CD4-positive, alpha-beta T cell (primary cell): ENCODE measurements at places on chromosomes 7 and 10. TPM values are rescaled to one million over a fixed set of nuclear protein-coding genes. Genes with fewer than 3 reads are reported as not detected.

GRCh38 chr10:130615457-130615856 lies 479.3 kb downstream of the GLRX3 start:
- no peak for DNase-seq

DNA sequence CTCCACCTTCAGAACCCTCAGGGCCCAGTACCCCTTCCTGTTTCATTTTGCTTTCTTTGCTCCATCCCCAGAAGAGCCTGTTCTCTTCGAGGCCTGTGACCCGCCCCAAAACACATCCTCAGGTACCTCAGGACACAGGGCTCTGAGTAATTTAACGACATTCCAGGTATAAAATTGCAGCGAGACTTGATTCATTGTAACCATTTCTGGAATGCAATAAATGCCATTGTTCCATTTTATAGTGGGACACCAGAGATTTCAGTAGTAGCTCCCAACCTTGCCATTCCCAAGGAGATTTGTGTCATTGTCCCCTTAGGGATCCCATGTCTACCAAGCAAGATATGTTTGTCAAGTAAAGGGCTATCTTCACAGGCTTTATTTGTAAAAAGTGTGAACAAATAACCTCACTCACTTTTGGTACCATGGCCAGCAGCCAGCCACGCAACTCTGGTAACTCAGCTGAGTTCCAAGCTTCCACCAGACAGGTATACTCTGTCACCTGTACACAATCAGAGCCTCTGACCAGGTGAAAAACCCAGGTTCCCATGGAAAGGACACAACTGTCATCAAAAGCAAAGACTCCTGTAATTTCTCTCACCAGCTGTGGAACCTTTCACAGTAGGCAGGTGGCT lies 441.3 kb downstream of the PLXNA4 start:
- no peak for DNase-seq

- DNase-seq: no peak
These were observed 10.7 kb downstream of the HECTD2 start for GRCh38 chr10:91420868-91421267.

GRCh38 chr7:105613611-105614330 lies 32.5 kb upstream of the EFCAB10 start:
- DNase-seq: no peak

Gene GPR141
- total RNA-seq: not detected

GRCh38 chr10:17037910-17038309 lies 91.7 kb downstream of the CUBN start:
- no peak for DNase-seq

DNA sequence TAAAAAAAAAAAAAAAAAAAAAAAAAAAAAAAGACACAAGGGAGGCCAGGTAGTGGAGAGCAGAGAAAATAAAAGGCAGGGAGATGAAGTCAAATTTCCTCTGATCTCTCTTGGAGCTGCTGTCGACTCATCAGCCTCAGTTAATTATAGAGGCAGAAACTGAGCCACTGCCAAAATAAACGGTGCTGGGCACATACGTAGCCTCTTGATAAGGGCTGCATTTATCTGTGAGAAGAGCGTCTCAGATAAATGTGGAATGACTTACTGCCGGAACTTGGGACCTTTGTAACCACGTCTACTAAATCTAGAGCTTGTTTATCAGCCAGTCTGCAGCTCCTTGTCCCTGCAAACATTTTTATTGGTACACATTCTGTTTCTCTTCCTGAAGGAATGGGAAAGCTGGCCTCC lies 162.3 kb downstream of the BAMBI start:
- DNase-seq: no peak

DNA sequence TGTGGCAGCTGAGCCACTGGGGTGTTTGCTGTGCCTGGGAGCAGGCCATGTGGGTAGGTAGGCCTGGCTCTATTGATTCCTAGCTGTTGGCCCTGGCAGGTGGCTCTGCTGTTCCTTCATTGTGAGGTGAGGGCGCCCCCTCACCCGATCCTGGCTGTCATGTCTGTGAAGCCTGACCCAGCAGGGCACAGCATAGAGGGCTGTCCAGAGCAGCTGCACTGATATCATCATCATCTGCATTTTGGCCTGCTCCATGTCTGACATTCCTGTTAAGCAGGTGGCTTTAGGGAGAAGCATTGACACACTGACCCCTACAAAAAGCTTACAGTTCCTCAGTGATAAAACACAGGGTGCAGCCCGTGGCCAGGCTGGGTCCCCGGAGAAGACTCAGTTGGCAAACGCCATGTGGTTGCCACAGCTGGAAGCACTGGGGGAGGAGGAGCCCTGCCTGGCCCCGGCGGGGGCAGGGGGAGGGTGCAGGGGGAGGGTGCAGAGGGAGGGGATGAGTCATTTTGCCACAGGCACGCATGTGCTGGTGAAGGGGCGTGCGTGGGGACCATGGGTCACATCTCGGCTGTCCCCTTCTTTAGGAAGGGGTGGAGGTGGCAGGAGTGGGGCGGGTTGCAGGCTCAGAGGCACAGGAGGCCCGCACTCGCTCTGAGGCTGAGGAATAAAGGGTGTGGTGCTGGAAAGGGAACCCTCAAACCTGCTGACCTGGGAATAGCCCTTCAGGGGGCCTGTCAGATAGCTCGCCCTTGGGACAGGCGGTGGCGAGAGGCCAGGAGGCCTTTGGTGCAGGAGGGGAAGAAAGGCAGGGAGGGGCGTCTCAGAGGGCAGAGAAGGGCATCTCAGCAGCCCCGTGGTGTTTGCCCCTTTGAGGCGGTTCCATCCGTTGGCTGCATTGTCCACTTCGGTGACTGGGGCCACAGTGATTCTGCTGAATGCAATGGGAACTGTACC lies 31.6 kb downstream of the IKZF1 start:
- DNase-seq: peak; percentile 85

Gene MEOX2
- total RNA-seq: not detected

DNA sequence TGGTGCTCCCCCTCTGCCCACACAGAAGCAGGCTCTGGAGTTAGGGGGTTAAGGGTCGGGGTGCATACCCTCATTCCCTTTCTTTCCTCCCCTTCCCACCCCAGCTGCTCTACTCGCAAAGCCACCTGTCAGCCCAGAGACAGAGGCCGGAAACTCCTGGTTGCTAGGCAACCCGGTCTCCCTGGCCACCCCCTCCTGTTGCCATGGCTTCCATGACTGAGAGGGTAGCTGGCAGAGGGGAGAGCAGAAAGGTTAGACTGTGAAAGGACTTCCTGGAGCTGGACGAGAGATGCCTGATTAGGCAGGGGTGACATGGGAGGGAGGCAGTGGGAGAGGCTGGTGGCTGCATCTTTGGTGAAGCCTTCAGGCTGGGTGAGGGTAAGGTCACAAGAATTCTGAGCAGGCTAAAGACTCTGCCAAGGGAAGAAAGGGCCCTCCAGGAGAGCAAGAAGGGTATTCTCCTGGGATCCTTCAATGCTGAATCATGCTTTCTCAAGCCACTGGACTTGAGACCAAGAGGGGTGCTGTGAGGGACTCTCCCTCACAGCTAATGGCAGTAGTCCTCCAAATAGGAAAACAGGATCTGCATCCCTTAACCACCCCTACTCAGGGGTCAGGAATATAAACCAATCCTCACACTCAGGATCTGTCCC lies 5.4 kb downstream of the PSD start:
- no peak for DNase-seq

DNA sequence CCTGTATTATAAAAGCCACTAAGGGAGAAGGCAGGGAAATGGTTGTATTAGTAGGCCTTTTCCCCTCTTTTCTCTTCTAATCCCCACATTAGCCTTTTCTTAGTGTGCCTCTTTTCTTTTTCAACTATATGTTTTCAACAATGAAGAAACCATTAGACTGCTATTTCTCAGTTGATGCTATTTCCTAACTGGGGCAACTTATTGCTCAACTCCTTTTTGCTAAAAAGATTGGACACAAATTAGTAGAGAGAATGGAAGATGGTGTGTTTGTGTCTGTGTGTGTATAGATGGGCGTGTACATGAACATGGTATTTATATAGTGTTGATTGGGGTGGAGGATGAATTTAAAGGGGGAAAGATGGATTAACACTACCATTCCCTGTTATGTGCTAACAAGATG lies 28.4 kb downstream of the TBC1D12 start:
- DNase-seq: no peak

- no peak for DNase-seq
These were observed 77.6 kb downstream of the GALNT11 start for GRCh38 chr7:152103066-152103465.

DNA sequence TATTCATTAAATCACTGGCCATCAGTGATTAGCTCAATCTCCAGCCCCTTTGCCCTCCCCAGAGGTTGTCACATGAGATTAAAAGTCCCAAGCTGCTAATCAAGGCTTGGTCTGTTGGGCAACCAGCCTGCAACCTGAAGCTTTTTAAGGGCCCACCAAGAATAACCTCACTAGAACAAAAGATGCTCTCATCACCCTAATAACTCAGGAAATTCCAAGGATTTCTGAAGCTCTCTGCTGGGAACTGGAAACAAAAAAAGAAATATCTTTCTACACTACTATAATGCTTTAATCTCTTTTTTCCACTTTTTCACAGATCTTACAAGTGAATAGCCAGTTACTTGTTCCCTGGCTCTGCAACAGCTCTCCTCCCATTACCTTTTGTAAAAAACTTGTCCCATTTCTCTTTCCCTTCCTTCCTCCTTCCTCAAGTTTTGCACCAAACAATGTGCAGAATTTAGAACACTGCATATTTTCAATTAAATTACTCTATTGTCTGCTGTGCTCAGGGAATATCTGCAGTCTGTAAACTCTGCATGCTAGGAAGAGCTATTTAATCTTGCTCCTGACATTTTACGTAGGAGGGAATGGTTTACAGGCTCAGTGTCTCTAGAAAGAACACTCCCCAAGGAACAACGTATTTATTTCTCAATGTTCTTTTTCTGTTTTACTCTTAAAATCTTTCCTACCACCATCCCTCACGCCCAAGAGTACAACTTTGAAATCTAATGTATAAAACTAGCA lies 169.1 kb downstream of the IMMP2L start:
- no peak for DNase-seq

Gene CPN1
- total RNA-seq: not detected

DNA sequence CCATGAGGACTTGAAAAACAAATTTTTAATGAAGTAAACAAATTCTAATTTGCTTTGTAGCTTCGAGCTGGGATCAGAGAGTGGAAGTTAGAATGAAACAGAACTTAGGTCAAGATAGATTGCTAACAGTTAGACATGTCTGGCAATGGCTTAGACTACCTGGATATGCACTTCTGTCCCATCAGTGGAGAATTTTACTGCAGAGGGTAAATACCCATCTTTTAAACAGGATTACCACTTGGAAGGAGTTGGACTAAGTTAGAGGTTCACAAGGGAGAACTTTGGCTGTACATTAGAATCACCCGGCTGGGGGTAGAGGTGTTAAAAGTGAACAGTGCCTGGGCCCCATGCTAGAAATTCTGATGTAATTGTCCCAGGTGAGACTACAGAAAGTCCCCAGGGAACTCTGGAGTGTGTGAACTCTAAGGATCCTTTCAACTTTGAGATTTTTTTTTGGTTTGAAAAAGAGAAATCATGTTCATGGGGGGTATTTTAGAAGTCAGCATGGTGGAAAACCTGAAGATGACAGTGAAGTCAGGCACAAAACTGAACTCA lies 35.5 kb downstream of the ENTPD1 start:
- DNase-seq: no peak

Gene HGF
- not detected for total RNA-seq

Gene TNPO3
- 18.7 TPM for total RNA-seq

- DNase-seq: no peak
These were observed 126.5 kb downstream of the DOCK4 start for GRCh38 chr7:112079673-112080072.

DNA sequence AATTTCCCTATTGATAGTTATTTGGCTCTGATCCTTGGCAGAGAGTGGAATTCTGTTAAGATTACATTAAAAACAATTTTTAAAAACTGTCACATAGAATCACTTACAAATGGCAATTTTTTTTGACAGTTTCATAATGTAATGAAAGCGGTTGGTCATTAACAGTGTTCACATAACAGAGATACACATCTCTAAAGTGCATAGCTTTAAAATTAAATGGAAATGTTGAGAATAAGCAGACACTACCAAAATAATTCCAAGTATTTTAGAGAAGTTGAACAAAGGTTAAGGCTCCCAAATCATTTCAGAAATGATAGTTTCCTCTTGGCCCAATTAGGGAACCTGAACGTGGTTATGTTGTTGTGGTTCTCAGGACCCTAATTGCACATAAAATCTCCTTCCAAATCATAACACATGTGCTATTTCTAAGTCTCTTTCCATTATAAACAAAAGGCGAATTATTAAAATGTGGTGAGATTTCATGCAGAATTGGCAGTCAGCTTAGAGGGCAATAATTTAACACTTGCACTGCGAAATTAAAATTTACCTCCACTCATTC lies 528.9 kb upstream of the FZD8 start:
- no peak for DNase-seq

Gene PMPCB
- total RNA-seq: 103 TPM

Gene SAP25
- 52.0 TPM for total RNA-seq

- DNase-seq: peak; percentile 8
These were observed 635 bp downstream of the ZNF12 start for GRCh38 chr7:6705959-6706665.

DNA sequence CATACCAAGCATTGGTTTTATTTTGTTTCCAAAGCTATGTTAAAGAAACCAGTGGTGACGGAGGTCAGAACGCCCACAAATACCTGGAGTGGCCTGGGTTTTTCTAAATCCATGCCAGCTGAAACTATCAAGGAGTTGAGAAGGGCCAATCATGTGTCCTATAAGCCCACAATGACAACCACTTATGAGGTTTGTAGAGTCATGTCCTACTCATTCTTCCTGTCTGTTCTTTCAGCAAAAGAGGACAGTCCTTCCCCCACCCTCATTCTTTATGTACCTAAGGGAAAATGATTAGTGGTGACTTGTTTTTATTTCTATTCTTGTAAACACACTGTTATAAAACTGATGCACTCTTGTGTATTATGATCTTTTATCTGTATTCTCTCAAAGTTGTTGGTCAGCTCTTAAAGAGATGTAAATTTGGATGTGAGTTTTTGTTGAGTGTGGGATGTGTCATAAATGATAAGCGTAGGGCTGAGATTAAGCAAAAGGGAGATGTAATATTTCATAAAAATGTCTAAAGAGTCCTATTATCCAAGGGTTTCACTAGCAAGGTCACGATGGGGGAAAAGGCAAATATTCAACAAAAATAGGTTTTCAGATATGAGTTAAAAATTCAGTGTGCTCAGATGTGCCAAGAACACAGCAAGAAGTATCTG lies 294.4 kb downstream of the BICC1 start:
- no peak for DNase-seq

- DNase-seq: peak; percentile 50
These were observed 92.3 kb downstream of the RNF216 start for GRCh38 chr7:5689118-5689517.

Gene MMD2
- not detected for total RNA-seq

Gene LRRD1
- total RNA-seq: not detected

Gene OAT
- 54.9 TPM for total RNA-seq
